Fibroblast of lung (primary cell): ENCODE measurements at places on chromosomes 7 and 10. TPM values are rescaled to one million over a fixed set of nuclear protein-coding genes. Genes with fewer than 3 reads are reported as not detected.
A peak's percentile ranks its signal among the peaks of the same experiment; 100 is the strongest.

Gene IFIT1
- total RNA-seq = 21.8 and 25.8 TPM in 2 replicates

GRCh38 chr7:73903321-73904218 is 42.6 kb downstream of the TMEM270 start:
- no peak for DNase-seq

DNA sequence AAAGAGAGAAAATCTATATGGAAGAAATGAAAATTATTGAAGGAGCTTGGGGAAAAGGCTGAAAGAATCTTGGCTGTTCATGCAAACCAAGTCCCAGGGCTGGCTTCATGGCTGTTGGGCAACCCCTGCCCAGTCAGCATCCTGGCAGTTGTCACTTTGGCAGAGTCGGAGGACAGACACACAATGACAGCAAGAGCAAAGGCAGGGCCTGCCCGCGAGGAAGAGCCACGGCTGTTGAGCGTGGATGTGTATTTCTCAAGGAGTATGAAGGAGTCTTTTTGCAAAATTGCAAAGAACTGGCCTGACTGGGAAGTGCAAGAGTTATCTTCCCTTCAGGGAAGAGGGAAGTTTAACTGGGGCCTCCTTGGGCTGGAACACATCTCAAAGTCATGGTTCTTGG is 11.7 kb downstream of the PTPRE start:
- no peak for DNase-seq

DNA sequence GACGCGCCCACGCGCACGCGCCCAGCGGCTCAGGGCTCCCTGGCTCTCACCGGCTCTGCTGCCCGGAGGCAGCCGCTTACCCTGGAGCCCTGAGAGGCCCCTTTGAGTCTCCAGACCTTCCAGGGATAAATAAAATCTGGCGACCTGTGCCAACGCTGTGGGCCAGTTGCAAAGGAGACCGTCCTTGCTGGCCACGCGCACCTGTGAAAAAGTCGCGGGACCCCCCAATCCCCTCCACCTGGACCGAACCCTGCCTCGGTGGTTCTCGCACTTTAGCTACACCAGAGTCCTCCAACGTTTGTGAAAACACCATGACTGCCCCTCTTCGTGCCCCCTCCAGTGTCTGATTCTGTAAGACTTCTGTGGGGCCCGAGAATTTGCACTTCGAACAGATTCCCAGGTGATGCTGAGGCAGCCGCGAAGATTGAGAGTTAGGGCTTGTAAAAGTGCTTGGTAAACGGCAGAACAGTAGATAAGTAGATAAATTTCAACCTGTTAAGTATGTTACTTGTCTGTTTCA is 102.4 kb upstream of the SVIL start:
- peak; percentile 59 for DNase-seq

GRCh38 chr10:110667620-110668343 is 23.6 kb downstream of the RBM20 start:
- no peak for DNase-seq
